ENCODE measurements at places on chromosomes 16 and 17. TPM values are rescaled to one million over a fixed set of nuclear protein-coding genes. Genes with fewer than 3 reads are reported as not detected.

The JMJD8 gene
- total RNA-seq: 45.5 TPM

The FBXO39 gene
- 0.34 TPM for total RNA-seq

The TBC1D3G gene
- not detected for total RNA-seq

The CTRB1 gene
- total RNA-seq: 1.4 TPM

The TEKT3 gene
- total RNA-seq: 0.80 TPM

The DNAH9 gene
- total RNA-seq: 0.91 TPM

The CPD gene
- 25.2 TPM for total RNA-seq

The PPM1E gene
- total RNA-seq: 2.1 TPM

The PRSS27 gene
- total RNA-seq: 0.65 TPM

The PKMYT1 gene
- total RNA-seq: 2.9 TPM

The HS3ST3A1 gene
- total RNA-seq: 0.27 TPM

The ARL4D gene
- total RNA-seq: 11.8 TPM

The SLC38A7 gene
- 20.8 TPM for total RNA-seq

The KRTAP4-5 gene
- not detected for total RNA-seq

The CPNE7 gene
- not detected for total RNA-seq

The FLOT2 gene
- total RNA-seq: 89.9 TPM

The RPAIN gene
- total RNA-seq: 26.3 TPM

The DNAI2 gene
- total RNA-seq: not detected

The ANKRD40CL gene
- total RNA-seq: not detected

The CD79B gene
- 4.8 TPM for total RNA-seq

The GLIS2 gene
- total RNA-seq: 29.2 TPM

The NPIPA2 gene
- total RNA-seq: 3.6 TPM

The FOXJ1 gene
- total RNA-seq: not detected

The HS3ST2 gene
- 0.27 TPM for total RNA-seq

The HCRT gene
- total RNA-seq: not detected

The MT1F gene
- total RNA-seq: 7.9 TPM

The GPR139 gene
- total RNA-seq: not detected

The LPO gene
- total RNA-seq: not detected

The RCVRN gene
- total RNA-seq: not detected

The ADAP2 gene
- 11.0 TPM for total RNA-seq

The HBZ gene
- total RNA-seq: not detected

The CACNG1 gene
- total RNA-seq: not detected

The OTOP3 gene
- total RNA-seq: not detected

The MPV17L gene
- total RNA-seq: 8.3 TPM

The ABCC11 gene
- not detected for total RNA-seq

The SULT1A2 gene
- total RNA-seq: 1.3 TPM

The SLC5A11 gene
- not detected for total RNA-seq

The FBXL16 gene
- total RNA-seq: 1.0 TPM

The OR1A1 gene
- not detected for total RNA-seq

The GP1BA gene
- total RNA-seq: 0.15 TPM

The TEX14 gene
- total RNA-seq: 0.32 TPM

The CTNS gene
- total RNA-seq: 8.3 TPM

The NPEPPS gene
- total RNA-seq: 99.8 TPM

The ABCA9 gene
- total RNA-seq: 22.5 TPM

The RGS9 gene
- 4.9 TPM for total RNA-seq

The LGALS9C gene
- total RNA-seq: not detected

The TTYH2 gene
- total RNA-seq: 23.3 TPM

The HAP1 gene
- not detected for total RNA-seq

The COX6A2 gene
- total RNA-seq: 769 TPM

The RAB34 gene
- total RNA-seq: 37.2 TPM

The BMERB1 gene
- 74.3 TPM for total RNA-seq
